ENCODE measurements at places on chromosomes 12 and 14.

- DNase-seq: no peak
These were observed 269.9 kb upstream of the DIO3 start for GRCh38 chr14:101291390-101291789.

DNA sequence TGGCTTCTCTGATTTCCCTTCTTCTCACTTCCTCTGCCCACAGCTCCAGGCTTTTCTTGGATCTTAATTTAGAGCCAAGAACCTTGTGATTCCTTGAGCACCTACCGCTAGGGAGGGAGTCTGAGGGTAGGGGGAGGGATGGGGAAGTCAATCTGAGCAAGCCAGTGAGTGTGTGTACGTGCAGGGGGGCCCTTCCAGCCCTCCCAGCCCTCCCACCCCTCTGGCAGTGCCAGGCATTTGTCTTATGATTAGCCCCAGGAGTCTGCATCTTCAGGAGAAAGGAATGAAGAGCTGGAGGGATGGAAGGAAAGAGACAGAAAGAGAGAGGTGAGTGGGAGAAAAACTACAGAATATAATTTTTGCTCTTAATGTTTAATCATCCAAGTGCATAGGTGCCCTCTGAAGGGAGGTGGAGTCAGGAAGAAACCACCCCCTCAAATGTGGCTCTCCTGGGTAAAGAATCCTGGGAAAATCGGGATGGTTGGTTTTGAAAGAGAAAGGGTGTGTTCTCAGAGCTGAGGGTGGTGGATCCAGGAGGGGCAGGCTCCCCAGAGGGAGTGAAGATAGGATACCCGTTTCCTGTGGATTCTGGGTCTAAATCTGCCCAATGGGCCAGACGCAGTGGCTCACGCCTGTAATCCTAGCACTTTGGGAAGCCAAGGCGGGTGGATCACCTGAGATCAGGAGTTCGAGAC, 2.1 kb downstream of the PIANP start:
- no peak for DNase-seq

- no peak for DNase-seq
These were observed 7.1 kb downstream of the ETFRF1 start for GRCh38 chr12:25202137-25202536.

- DNase-seq: no peak
These were observed 378.0 kb downstream of the FOXG1 start for GRCh38 chr14:29144621-29145020.

DNA sequence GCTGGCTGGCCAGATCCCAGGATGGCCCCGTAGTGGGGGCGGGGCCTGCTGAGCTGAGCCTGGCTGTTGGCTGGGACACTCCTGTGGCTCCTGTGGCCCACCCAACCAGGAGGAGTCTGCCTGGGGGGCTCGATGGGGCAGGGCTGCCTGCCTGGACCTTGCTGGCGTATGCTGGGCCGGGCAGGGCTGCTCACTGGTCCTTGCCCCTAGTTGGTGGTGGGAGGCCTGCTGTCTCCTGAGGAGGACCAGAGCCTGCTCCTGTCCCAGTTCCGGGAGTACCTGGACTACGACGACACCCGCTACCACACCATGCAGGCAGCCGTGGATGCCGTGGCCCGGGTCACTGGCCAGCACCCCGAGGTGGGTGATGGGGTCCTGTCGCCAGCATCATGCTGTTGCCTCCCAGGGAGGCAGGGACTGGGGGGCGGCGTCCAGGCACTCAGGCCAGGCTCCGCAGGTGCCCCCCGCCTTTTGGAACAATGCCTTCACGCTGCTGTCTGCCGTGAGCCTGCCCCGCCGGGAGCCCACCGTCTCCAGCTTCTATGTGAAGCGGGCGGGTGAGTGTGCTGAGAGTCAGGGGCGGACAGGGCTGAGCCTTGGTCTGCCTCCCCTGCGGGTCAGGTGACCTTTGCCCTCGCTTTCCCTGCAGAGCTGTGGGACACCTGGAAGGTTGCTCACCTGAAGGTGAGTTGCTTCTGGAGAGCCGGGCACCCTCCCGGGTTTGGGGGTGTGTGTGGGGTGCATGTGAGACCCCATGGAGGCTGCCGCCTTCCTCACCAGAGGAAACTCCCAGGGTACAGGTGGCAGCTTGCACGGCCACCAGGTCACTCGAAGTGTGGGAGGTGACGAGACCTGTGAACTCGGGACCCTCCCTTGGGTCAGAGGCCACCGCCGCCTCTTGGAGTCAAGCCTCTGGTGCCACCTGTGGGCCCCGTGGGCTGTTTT, 3.4 kb downstream of the NOC4L start:
- DNase-seq: no peak

DNA sequence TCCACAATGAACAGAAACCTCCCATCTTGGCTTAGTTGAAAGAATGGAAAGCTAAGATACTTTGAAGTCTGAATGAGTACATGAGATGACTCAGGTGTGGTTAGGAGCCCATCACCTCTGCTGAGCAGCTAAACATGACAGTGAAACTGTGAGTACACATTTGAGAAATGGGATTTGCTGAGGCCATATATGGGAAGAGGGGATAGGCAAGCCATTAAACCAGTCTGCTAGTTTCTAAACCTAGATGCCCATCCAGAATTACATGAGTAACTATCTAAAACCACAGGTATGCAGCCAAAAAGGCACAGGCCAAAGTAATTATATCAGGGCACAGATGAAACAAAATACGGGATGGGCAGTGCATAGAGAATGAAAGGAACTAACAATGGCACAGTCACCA, 41.2 kb downstream of the NKX2-1 start:
- no peak for DNase-seq

Measured in stimulated activated CD4-positive, alpha-beta T cell treated with anti-CD3 and anti-CD28 coated beads, Interleukin-4, amount 100 ng/mL, for 24 hours (primary cell).